ENCODE measurements at places on chromosomes 1 and 21.

- no peak for DNase-seq
Observed at GRCh38 chr21:41783476-41784180, 16.8 kb upstream of the RIPK4 start.

GRCh38 chr1:81547912-81548303, 252.8 kb upstream of the ADGRL2 start:
- no peak for DNase-seq

GRCh38 chr1:76892675-76893074, 25.4 kb downstream of the ST6GALNAC5 start:
- no peak for DNase-seq

DNA sequence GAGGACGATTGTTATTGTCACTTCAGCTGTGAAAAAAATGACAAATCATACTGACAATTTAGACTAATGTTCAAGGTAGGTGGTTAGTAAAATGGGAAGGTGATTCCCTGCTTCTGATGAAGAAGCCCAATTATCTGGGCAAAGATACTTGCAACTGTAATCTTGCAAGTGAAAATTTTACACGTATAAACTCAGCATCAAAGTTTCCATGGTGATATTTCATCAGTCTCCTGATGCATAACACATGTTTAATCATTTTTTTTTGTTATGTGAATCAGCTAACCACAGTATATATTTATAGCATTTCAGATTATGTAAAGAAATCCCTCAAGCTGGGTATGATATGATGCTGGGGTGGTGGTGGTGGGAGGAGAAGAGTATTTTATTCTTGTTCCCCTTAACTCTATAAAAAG, 16.4 kb upstream of the KCNK1 start:
- no peak for DNase-seq

DNA sequence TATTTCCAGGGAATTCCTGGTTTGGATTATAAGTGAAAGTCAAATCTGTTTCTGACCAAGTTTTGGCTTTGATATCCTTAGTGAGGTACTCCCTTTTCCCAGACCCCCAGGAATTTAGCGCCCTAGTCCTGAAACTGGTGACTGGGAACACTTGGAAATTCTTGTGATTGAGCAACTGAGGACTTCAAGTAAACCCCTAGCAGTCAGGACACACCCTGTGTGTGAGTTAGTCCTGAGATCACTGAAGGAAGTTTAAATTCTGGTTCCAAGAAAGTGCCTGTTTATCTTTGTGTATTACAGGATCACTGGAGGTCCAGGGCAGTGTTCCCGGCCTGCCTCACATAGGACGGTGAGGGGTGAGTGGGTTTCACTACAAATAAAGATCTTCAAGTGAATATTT, 95.1 kb upstream of the F3 start:
- DNase-seq, result no peak

- no peak for DNase-seq
Observed at GRCh38 chr1:86714159-86714558, 9.8 kb downstream of the SH3GLB1 start.

- DNase-seq, result no peak
Observed at GRCh38 chr1:42943166-42943565, 15.5 kb downstream of the SLC2A1 start.

DNA sequence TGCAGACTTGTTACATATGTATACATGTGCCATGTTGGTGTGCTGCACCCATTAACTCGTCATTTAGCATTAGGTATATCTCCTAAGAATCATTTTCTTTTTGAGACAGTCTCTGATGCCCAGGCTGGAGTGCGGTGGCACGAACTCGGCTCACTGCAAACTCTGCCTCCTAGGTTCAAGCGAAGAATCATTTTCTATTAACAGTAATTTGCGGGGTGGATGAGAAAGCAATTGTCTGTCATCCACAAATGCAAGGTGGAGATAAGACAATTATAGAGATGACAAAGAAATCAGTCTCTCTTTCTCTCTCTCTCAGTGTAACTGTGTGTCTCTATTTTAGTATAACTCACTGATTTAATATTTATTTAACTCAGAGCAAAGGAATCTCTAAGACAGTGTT, 131.0 kb upstream of the KIAA1614 start:
- DNase-seq, result no peak

DNA sequence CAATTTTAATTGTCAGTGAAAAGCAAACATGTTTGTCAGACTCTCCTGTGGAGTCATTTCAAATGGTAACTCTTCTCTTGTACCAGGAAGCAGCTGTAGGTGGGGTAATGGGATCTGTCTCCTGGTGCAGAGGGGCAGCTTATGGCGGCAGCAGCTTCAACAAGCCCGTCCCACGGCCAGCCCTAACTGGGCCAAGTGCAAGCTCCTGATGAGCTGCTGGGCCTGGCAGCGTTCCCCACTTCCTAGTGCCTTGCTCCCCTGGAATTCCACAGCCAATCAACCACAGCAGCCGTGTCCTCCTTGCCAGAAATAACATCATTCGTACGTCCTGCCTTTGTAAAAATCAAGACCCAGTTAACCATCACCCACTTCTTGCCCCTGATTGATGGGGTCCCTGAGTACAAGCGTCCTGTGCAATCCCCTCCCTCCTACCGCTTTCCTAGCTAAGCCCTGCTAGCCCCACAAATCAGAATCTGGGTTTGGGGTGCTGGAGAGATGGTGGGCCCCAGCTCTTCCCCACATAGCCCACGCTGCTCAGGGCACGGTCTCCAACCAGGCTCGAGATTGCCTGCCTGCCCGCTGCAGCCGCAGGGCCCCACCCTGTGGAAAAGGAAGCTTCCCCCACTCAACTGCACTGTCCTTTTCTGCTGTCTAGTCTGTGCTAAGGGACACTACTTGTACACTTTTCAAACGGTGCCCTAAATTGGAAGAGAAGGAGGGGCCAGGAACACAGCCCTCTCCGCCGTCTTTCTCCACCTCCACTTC, 61.2 kb downstream of the TOR1AIP2 start:
- DNase-seq, result no peak

DNA sequence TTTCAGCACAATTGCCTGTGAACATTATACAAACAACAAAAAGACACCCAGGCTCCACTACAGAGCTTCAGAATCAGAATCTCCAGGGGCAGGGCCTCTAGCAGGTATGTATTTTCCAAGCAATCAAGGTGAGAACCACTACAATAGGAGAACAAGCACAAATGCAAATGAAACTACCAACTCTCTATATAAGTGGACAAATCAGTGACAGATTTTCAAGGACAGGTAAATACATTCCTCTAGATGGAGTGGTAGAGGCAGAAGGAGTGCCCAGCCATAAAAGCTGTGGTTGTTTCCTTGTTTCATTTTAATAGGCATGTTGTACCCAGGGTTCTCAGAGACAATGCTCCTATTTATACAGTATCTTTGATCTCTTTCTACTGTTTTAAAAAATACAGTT, 20.1 kb upstream of the CCDC17 start:
- DNase-seq, result no peak

- DNase-seq, result peak; percentile 25
Observed at GRCh38 chr1:6260961-6261614, at the start of gene GPR153. GPR153 (minus strand) TSS chr1:6261098; CDS start chr1:6254905, 6,193 bp downstream.

DNA sequence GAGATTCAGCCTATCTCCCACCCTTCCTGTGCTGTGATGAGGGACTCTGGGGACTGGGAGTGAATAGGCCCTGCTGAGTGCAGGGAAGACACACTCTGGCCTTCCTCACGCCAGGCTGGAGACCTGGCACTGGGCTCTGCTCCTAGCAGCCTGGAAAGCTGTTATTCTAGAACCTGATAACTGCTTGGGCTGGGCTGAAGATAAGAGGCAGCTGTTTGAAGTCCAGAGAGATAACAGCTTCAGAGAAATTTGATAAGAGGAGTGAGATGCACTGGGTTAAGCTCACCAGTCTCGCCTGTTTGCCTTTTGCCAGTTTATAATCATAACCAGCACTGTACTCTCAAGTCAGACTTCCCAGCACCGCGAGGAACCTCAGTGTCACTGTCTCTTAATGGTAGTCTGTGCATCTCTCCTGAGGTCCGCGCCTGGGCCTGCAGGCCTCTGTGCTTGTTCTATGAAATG, 46.6 kb upstream of the GPR37L1 start:
- DNase-seq, result no peak
